ENCODE measurements at places on chromosomes 16 and 17.

- DNase-seq, result no peak
Measured at GRCh38 chr16:86363836-86364618, 146.3 kb upstream of the FOXF1 start.

GRCh38 chr16:70490261-70490660 is 33.1 kb downstream of the COG4 start:
- no peak for DNase-seq

DNA sequence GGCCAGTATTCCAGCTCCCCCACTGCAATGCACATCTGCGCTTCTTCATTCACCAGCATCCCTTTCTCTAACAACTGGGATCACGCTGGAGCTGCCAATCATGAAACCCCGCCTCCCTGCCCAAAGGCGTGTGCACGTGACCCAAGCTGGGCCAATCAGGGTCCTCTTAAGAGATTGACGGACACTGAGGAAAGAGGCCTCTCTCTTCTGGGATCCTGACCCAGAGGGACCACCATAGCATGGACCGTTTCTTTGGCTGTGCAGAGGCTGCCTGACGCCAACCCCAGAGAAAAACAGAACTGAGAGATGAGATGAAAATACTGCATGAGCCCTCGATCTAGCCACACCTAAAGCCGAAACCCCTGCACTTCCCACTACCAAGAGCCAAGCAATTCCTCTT is 32.0 kb downstream of the COTL1 start:
- DNase-seq, result no peak

- no peak for DNase-seq
Measured at GRCh38 chr16:30786936-30787612, at the start of gene ZNF629. ZNF629 (minus strand) TSS chr16:30787205; CDS start chr16:30784482, 2,723 bp downstream.

All from esophagus squamous epithelium (tissue), 5 donors.